Fibroblast of villous mesenchyme (primary cell): ENCODE measurements at places on chromosomes 1 and 21. TPM values are rescaled to one million over a fixed set of nuclear protein-coding genes. Genes with fewer than 3 reads are reported as not detected.

Gene RHD
- total RNA-seq, result not detected in 2 replicates

Gene LRRN2
- under 0.01 TPM in 1 of 2 replicates, not detected in the other for total RNA-seq

Gene LCK
- 0.43 TPM in 1 of 2 replicates, not detected in the other for total RNA-seq

Gene CELA2B
- total RNA-seq, result under 0.01 TPM in 1 of 2 replicates, not detected in the other

Gene FBLIM1
- 188 and 255 TPM in 2 replicates for total RNA-seq

Gene TNNT2
- 0.64 and 3.5 TPM in 2 replicates for total RNA-seq

Gene NBPF1
- 52.2 and 60.9 TPM in 2 replicates for total RNA-seq

Gene NSUN4
- total RNA-seq, result 11.9 and 22.9 TPM in 2 replicates

Gene PRMT6
- 16.8 and 17.3 TPM in 2 replicates for total RNA-seq

Gene NBPF6
- under 0.01 TPM in 1 of 2 replicates, not detected in the other for total RNA-seq

Gene GJA4
- total RNA-seq, result not detected in 2 replicates

Gene SPRR2D
- total RNA-seq, result not detected in 2 replicates

Gene GON4L
- total RNA-seq, result 35.8 and 42.7 TPM in 2 replicates
